NCI-H1417 (cell line): ENCODE measurements at places on chromosomes 5 and 9.

GRCh38 chr5:137191179-137191578, 307.9 kb downstream of the SPOCK1 start:
- no peak for DNase-seq

GRCh38 chr5:167030500-167031120, 1260.8 kb upstream of the WWC1 start:
- DNase-seq = peak; percentile 13

DNA sequence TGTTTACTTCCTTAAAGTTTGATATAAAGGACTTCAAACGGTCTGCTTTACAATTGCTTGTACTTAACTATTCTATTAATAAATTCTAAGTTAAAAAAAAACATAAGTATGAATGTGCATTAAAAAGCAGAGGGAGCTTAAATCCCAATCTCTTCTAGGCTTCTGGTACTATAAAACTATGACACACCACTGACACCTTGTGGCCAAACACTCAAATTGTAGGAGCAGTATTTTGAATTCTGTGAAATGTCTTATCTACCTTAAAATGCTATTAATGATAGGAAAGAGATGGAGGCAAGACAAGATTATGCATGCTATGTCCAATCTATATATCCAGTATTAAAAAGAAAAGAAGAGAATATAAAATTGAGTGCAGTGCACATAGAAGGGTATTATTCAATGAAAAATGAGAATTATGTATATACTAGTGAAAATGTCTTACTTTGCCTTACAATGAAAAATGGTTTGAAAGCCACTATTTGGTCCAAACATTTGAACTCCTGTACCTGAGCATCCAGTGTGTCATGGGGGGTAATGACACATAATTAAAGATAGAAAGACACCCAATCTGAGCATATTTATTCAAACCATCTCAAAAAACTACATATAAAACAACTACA, 87.6 kb downstream of the ERP44 start:
- peak; percentile 52 for DNase-seq

GRCh38 chr9:2723376-2724065, 6.2 kb downstream of the KCNV2 start:
- DNase-seq = no peak

- DNase-seq = no peak
Measured at GRCh38 chr9:35688558-35689541, 875 bp downstream of the TPM2 start.

DNA sequence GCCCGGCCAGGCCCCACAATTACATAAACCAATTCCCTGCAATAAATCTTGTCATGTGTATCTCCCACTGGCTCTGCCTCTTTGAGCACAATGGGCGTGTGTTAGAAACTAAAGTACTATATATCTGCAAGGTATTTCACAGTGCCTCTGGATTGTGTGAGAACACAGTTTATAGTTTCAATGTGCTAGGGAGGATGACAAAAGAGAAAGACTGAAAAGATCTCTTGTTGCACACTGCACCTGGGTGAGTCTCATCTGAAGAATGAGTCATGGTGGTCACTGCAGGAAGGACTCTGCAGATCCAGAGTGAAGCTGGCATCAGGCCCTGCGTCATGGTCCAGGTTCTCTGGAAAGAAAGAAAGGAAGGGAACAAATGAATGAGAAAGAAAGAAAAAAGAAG, 20.7 kb upstream of the CTSV start:
- DNase-seq = no peak

DNA sequence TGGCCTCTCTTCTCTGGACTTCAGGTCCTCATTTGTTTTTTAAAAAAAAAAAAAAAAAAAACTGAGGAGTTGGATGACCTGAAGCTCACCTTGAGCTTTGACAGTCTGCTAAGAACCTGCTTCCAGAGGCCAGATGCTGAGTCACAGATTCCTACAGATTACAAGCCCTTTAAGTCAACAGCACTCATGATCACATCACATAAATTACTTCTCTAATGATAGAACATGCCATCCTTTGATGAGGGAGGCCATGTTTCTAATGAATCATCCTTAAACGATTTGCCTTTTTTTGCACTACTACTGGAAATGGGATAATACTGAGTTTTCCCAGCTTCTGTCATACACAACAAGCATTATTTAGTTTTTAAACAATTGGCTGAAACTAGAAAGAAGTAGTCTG, 34.2 kb upstream of the MYOT start:
- DNase-seq = no peak

DNA sequence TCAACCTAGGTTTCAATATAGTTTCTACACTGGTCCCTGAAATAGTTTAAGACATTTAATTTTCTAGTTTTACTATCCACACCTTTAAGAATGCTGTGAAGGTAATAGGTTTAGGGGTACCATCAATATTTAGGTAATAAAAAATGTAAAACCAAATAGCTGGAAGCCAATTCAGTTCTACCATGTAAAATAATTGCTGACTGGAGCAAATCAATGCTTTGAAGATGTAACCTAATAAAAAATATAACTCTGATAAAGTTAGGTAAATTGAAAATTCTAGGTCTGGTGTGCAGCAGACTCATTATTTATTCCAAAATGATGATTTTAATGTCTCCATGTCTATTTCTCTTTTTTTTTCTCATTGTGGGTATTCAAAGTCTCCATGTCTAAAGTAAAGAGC, 21.8 kb downstream of the CDH6 start:
- DNase-seq = no peak

DNA sequence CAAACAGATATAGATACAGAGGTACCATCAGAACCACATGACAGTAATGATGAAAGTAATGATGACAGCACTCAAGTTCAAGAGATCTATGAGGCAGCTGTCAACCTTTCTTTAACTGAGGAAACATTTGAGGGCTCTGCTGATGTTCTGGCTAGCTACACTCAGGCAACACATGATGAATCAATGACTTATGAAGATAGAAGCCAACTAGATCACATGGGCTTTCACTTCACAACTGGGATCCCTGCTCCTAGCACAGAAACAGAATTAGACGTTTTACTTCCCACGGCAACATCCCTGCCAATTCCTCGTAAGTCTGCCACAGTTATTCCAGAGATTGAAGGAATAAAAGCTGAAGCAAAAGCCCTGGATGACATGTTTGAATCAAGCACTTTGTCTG, 69.2 kb downstream of the VCAN start:
- no peak for DNase-seq

GRCh38 chr9:95477441-95477840, 39.3 kb downstream of the PTCH1 start:
- no peak for DNase-seq

GRCh38 chr5:136082390-136083193, 50.1 kb upstream of the SMAD5 start:
- no peak for DNase-seq

- DNase-seq = no peak
Measured at GRCh38 chr5:430214-430925, 12.6 kb upstream of the EXOC3 start.

DNA sequence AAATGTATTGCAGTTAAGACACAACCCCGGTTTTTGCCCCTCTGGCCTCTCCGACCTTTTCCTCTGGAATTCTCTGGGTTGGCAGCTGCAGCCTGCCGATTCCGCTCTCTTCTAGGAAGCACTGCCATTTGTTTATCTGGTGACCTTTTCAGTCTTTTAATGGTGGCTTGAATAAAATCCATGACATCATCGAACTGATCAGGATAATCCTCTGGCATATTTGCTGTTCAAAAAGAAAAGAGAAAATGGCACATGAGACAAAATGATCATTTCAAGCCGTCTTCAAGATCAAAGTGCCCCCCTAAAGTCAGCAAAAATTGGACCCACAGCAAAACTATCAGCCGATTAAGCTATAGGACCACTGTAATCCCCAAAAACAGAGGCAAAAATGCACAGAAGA, 23.9 kb downstream of the GDNF start:
- DNase-seq = no peak

DNA sequence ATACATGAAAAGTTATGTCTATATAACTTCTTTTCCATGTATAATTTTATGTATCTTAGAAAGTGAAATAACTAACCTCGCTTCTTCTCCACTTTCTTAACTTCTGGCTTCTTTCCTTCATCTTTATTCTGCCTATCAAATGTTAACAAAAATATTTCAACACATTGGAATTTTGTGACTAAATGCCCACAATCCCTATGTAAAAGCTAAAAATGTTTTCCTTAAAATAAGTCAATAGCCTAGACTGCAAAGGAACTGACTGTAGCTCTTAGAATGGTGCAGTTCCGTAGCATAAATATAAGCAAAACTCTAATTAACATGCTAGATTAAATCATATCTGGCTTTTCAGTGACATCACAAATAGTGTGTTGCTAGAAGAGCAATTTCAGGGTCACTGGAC, 40.9 kb downstream of the PSIP1 start:
- DNase-seq = no peak

GRCh38 chr5:94682814-94683520, 64.5 kb downstream of the SLF1 start:
- DNase-seq = no peak

GRCh38 chr5:54616031-54616430, 98.5 kb downstream of the SNX18 start:
- DNase-seq = no peak

DNA sequence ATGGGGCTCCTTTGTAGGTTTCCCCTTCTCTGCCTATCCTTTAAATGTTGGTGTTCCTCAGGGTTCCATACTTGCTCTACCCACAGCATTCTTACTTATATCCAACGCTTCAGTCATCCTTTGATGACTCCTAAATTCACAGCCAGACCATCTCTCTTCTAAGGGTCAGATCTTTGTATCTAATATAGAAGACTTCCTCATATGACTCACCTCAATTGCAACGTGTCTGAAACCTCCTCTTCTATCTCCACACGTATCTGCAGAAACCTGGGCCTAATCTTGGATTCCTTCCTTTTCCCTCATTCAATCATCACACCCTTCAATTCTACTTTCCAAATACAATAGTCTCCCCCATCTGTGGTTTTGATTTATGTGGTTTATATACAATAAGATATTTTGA, 68.3 kb downstream of the HMGCR start:
- DNase-seq = no peak

- DNase-seq = no peak
Measured at GRCh38 chr5:54455413-54456157, at the start of gene HSPB3. Gene HSPB3, plus strand, starts transcription at chr5:54455699. Its CDS starts 91 bp downstream, at chr5:54455790.

- no peak for DNase-seq
Measured at GRCh38 chr9:36945999-36946398, 88.1 kb downstream of the PAX5 start.

DNA sequence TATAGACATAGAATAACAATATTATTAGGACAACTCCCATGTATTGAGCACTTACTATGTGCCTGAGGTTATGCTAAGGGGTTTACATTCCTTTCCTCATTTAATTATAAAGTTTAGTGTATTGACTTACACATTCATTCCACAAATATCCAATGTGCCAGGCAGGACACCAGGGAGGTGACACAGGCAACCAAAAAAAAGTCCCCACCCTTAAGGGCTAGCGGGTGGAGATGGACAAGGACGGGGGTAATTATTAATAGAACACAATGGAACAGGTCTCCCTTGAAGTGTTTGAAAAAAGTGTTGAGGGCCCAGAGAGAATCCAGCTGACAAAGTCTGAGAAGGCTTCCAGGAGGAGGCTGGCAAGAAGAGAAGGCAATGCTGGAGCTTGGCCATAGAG, 5.7 kb downstream of the TBC1D2 start:
- DNase-seq = no peak

GRCh38 chr9:23322392-23322791, 503.6 kb downstream of the ELAVL2 start:
- DNase-seq = no peak

DNA sequence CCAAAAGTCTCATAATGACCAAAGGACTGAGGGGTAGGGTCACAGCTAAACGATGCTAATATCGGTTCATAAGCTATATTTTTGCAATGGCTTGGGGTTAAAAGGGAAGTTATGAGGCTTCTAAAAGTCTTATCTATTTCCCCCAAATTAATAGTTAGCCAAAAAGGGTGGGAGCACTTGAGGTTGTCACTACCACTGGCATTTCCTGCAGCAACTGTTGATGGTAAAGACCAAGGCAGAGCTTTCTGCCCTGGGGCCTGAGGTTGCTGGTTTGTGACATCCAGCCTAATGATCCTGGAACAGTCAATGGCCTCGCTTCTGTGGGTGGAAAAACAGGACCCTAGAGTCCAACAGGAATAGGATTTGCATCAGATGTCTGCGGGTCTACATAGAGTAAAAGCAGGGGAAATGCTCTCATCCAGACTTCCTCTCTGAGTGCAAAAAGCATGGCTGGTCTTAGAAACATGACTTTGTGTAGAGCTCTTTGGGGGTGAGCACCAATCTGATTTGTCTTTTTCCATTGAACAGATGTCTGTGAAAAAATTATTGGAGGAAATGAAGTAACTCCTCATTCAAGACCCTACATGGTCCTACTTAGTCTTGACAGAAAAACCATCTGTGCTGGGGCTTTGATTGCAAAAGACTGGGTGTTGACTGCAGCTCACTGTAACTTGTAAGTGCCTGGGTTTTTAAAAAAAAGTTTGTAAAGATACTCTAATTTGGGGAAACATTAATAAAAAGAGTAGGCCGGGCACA, 2.7 kb downstream of the GZMA start:
- no peak for DNase-seq

GRCh38 chr9:113403646-113404045, 2.6 kb upstream of the ALAD start:
- DNase-seq = no peak

GRCh38 chr9:117073071-117073470, 341.8 kb downstream of the ASTN2 start:
- no peak for DNase-seq

GRCh38 chr5:10194083-10194482, 55.6 kb downstream of the ATPSCKMT start:
- DNase-seq = no peak

DNA sequence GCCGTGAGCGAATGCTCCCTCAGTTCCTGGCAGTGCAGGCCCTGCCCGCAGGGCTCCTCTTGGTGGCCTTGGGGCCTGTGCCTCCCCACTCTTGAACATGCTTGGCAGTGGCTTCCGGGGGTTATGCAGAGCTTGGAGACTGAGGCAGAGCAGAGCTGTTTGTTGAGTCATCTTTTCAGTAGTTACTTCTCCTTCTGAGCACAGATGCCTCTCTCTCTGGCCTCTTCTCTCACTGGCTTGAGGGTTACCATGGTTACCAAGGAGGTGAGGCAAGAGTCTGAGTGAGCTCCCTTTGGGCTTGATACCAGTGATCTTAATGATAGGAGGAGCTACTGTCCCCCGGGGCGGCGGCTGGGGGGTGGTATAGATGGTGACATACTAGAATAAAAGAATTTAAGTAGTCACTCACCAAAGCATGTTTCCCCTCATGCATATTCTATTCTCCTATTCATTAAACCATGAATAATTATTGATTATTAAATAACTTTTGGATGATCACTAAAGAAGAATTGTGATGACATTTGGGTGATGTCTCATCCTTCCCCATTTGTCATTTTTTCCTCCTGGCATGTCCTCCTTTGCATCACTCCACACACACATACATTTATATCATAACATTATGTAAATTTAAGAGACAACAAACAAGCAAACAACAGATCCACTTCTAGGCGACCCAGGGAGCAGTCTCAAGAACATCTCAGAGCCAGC, 111.1 kb downstream of the ARHGAP26 start:
- peak; percentile 8 for DNase-seq

- DNase-seq = no peak
Measured at GRCh38 chr9:68643901-68644809, 60.9 kb upstream of the PIP5K1B start.
